Breast epithelium (tissue), 4 donors: ENCODE measurements at places on chromosomes 7 and 10. TPM values are rescaled to one million over a fixed set of nuclear protein-coding genes. Genes with fewer than 3 reads are reported as not detected.

Gene KCP
- 0.88 TPM for total RNA-seq

GRCh38 chr10:10007957-10008356 lies 1009.7 kb upstream of the CELF2 start:
- no peak overlapping the region for H3K27ac ChIP-seq
- no peaks in the 10 kb centered on the region for H3K4me1 ChIP-seq
- no peaks in the 10 kb centered on the region for H3K27me3 ChIP-seq
- no peak overlapping the region for H3K4me3 ChIP-seq

- no peak overlapping the region for H3K27ac ChIP-seq
- no peaks in the 10 kb centered on the region for H3K27me3 ChIP-seq
- H3K4me3 ChIP-seq = no peak overlapping the region
- H3K36me3 ChIP-seq = no peaks in the 10 kb centered on the region
- no peaks in the 10 kb centered on the region for H3K4me1 ChIP-seq
These were observed 24.4 kb downstream of the TRUB1 start for GRCh38 chr10:114962441-114962840.

Gene DNA2
- total RNA-seq = 6.6 TPM

DNA sequence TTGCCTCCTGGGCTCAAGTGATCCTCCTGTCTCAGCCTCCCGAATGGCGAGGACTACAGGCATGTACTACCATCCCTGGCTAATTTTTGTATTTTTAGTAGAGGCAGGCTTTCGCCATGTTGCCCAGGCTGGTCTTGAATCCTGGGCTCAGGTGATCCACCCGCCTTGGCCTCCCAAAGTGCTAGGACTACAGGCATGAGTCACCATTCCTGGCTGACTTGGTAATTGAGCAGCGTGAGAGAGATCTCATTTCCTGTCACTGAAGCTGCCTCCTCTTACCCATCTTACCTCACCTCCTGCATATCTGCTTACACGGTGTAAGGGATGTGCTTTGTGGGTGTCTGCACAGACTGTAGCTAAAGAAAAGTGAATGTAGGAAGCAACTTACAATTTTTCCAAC lies 9.7 kb downstream of the IFIT3 start:
- peaks cover 10% of the 10 kb centered on the region for H3K4me1 ChIP-seq
- H3K36me3 ChIP-seq = no peaks in the 10 kb centered on the region
- no peak overlapping the region for H3K4me3 ChIP-seq
- DNase-seq = no peak
- no peak overlapping the region for H3K27ac ChIP-seq
- no peaks in the 10 kb centered on the region for H3K27me3 ChIP-seq

GRCh38 chr10:132948351-132948750 lies 6.0 kb upstream of the CFAP46 start:
- no peak overlapping the region for H3K4me3 ChIP-seq
- H3K27me3 ChIP-seq = peaks cover 29% of the 10 kb centered on the region
- no peaks in the 10 kb centered on the region for H3K4me1 ChIP-seq

GRCh38 chr10:2760736-2761135 lies 306.6 kb upstream of the PFKP start:
- H3K27me3 ChIP-seq = no peaks in the 10 kb centered on the region
- no peak overlapping the region for H3K4me3 ChIP-seq
- no peaks in the 10 kb centered on the region for H3K4me1 ChIP-seq
- H3K36me3 ChIP-seq = no peaks in the 10 kb centered on the region

DNA sequence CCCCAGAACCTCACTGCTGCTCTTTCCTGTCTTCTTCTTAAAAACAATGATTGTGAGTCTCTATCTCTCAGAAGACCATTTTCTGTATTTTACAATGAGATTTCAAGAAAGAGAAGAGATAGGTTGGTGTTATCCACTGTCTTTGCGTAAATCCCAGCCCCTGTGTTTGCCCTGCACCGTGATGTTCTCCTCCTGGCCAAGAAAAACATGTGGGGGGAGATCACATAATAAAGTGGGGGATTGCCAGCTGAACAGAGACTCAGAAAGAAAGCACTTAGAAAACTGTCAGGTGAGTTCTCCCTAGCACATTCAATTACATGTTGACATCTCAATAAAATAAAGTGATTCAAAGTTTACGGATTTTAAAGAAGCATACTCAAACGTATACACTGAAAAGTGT lies 105.0 kb upstream of the PITRM1 start:
- H3K27ac ChIP-seq = no peak overlapping the region
- H3K27me3 ChIP-seq = no peaks in the 10 kb centered on the region
- no peak overlapping the region for H3K4me3 ChIP-seq
- DNase-seq = no peak

Gene OPALIN
- not detected for total RNA-seq

DNA sequence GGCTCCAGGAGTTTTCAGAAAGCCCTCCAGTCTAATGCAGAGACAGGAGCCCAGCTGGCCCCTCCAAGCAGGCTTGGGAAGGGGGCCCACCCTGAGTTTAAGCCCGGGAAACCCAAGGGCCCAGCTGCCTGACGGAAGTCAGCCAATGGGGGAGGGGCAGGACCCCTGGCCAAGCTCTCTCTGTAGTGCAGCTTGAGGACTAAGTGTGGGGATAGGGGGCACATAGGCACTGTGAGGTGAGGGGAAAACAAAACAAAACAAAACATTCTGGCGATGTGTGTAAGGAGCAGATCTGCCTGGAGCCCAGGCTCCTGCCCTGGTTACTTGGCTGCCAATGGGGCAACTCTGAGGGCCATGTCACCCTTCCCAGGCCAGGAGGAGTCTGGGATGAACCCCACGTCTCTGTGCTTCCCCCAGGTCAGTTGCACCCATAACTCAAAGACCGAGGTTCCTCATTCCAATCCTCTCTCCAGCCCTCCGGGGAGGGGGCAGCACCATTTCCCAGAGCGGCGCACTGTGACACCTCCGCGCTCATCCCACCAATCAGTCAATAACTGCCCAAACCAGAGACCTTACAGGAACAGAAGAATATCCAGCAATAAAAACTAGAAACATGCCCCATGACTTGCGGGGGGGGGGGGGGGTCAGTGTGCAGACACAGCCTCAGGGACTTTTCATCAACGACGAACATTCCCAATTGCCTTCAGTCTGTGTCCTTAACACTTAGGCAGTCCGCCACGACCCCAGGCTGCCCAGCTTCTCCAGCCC lies 1.7 kb downstream of the CXCL12 start:
- peak overlapping the region; percentile 85 for H3K4me3 ChIP-seq
- no peak for DNase-seq
- no peaks in the 10 kb centered on the region for H3K36me3 ChIP-seq
- H3K27me3 ChIP-seq = no peaks in the 10 kb centered on the region
- peak overlapping the region; percentile 59 for H3K27ac ChIP-seq

Gene SEMA3D
- 7.0 TPM for total RNA-seq

DNA sequence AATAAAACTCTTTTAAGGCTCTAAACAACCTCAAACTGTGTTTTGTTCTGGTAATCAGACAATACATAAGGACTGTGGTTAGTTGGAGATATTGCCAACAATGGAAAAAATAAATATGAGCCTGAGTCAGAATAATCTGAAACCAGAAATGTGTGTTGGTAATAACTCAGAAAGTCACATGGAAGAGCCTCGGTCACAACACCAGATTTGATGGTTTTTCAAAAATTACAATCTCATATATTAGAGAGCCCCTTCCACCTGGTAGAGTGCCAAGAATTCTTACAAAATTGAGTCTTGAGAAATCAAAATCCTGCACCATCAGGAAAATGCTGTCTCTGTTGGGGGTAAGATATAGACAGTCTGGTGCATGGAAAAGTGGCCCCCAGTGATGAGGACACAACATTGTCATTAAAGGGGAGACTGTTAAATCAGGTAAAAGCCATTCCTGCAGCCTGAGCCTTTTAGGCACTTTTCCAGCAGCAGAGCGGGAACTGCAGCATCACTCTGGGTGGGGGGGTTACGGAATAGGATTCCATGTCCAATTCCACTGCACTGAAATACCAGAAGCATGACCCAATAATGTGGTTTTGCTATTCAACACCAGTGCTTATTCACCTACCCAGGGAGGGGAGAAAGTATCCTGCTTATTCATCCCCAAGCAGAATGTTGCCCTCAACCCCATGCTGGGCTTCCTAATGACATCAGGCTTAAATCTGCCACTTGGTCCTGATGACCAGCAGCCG lies 9.5 kb upstream of the ADAM12 start:
- H3K4me1 ChIP-seq = no peaks in the 10 kb centered on the region
- H3K4me3 ChIP-seq = no peak overlapping the region
- DNase-seq = no peak
- no peaks in the 10 kb centered on the region for H3K36me3 ChIP-seq
- no peaks in the 10 kb centered on the region for H3K27me3 ChIP-seq

DNA sequence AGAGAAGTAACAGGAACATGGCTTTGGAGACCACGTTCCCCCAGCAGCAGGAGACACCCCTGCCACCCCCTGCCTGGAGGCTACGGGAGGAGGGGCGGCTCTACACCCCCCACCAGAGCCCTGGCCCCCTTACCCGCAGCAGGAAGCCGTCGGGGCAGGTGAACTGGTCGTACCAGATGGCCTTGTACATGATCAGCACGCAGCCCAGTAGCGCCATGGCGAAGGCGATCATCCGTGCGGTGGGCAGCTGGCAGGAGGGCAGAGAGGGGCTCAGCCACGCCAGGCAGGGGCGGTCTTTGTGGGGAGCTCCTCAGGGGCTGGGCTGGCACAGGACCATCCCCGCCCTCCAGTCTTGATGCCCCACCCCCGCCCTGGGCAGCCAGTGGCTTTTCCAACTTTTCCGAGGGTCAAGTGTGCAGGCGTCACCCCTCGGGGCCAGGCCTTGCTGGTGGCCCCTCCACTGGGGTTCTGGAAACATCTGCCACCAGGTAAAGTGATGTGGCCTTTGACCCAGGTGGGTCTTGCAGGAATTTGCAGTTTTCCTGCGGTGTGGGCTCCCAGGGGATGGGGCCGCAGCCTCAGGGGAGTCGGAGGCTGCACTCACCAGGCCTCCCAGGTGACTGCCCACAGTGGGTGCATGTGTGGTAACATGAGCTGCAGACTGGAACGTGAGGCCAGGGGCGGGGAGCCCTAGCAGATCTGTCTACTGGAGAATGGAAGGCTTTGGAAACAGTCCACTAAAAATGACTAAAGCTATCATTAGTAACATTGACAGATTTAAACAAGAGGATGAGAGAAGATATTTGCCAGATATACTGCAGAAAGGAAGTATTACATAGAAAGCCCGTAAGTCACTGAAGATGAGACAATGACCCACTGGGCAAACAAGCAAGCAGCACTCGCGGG lies 9.7 kb downstream of the CALY start:
- H3K36me3 ChIP-seq = no peaks in the 10 kb centered on the region
- H3K4me1 ChIP-seq = peaks cover 5% of the 10 kb centered on the region
- no peak overlapping the region for H3K27ac ChIP-seq
- H3K4me3 ChIP-seq = no peak overlapping the region
